ENCODE measurements at places on chromosomes 3 and 15. TPM values are rescaled to one million over a fixed set of nuclear protein-coding genes. Genes with fewer than 3 reads are reported as not detected.

Gene CD80
- total RNA-seq: 0.41 TPM

DNA sequence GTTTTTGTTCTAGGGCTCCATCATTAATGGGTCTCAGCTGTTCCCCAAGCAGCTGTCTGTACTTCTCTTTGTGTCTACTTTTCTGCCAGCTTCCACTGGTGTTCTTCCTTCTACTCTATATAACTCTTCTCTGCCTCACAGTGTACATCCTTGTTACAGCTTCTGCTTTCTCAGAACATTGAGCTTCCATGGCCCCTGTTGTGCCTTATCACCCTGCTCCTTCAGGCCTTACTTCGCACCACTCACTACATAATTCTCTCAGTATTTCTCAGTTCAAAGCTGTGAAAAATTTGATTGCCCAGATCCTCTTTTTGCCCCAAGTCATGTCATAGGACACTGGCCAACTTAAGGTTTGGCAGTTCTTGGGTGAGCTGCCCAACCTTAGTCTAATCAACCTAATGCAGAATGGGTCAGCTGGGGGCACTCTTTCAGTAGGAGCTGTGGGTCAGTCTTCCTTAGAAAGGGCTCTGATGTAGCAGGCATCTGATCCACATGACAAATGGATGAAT is 28.9 kb downstream of the CSTA start:
- no peak overlapping the region for H3K27ac ChIP-seq
- H3K27me3 ChIP-seq: no peaks in the 10 kb centered on the region
- H3K36me3 ChIP-seq: no peaks in the 10 kb centered on the region
- no peak for DNase-seq

GRCh38 chr3:134001251-134001650 is 28.5 kb downstream of the SLCO2A1 start:
- no peak overlapping the region for H3K4me3 ChIP-seq
- no peak overlapping the region for H3K27ac ChIP-seq
- no peaks in the 10 kb centered on the region for H3K27me3 ChIP-seq
- no peak for DNase-seq
- H3K36me3 ChIP-seq: no peaks in the 10 kb centered on the region

DNA sequence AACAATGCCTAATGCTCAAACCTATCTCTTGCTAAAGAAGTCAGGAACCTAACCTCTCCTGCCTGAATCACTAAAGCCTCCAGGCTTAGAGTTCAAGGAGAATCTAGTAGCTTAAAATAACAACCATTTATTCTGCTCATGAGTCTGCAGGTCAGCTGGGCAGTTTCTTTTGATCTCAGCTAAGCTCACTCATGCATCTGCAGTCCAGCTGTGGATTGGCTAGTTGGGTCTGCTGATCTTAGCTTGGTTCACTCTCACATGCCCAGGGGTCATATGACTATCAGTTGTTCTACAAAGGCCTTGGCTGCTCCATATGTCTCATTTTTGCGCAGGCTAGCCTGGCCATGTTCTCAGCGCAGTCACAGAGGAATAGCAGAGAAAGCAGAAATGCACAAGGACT is 109.2 kb upstream of the STT3B start:
- H3K36me3 ChIP-seq: no peaks in the 10 kb centered on the region
- H3K4me3 ChIP-seq: no peak overlapping the region
- no peaks in the 10 kb centered on the region for H3K27me3 ChIP-seq
- peak overlapping the region; percentile 22 for H3K27ac ChIP-seq

Gene CPLX3
- 0.11 TPM for total RNA-seq

Gene RARRES1
- total RNA-seq: 53.4 TPM

GRCh38 chr3:128619146-128619890 is 31.3 kb downstream of the RPN1 start:
- H3K27ac ChIP-seq: peak overlapping the region; percentile 87
- H3K27me3 ChIP-seq: no peaks in the 10 kb centered on the region
- H3K36me3 ChIP-seq: no peaks in the 10 kb centered on the region
- H3K4me3 ChIP-seq: no peak overlapping the region
- DNase-seq: no peak

DNA sequence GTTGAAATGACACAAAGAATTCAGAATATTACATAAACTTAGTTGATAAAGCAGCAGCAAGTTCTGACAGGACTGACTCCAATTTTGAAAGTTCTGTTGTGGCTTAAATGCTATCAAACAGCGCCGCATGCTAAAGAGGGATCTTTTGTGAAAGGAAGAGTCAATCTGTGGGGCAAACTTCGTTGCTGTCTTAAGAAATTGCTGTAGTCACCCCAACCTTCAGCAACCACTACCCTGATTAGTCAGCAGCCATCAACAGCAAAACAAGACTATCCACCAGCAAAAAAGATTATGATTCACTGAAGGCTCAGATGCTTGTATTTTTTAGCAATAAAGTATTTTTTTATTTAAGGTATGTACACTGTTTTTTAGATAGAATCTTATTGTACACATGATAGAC is 14.2 kb downstream of the CRBN start:
- H3K4me3 ChIP-seq: no peak overlapping the region
- DNase-seq: no peak
- H3K27ac ChIP-seq: no peak overlapping the region
- H3K4me1 ChIP-seq: peaks cover 8% of the 10 kb centered on the region
- H3K36me3 ChIP-seq: peaks cover 80% of the 10 kb centered on the region
- no peaks in the 10 kb centered on the region for H3K27me3 ChIP-seq

- H3K27me3 ChIP-seq: no peaks in the 10 kb centered on the region
- peak overlapping the region; percentile 37 for H3K27ac ChIP-seq
- peak; percentile 68 for DNase-seq
- H3K36me3 ChIP-seq: no peaks in the 10 kb centered on the region
These were observed 204.9 kb downstream of the TIGIT start for GRCh38 chr3:114498539-114499370.

Gene ATP10A
- total RNA-seq: 29.8 TPM

Gene MINDY2
- 25.1 TPM for total RNA-seq

DNA sequence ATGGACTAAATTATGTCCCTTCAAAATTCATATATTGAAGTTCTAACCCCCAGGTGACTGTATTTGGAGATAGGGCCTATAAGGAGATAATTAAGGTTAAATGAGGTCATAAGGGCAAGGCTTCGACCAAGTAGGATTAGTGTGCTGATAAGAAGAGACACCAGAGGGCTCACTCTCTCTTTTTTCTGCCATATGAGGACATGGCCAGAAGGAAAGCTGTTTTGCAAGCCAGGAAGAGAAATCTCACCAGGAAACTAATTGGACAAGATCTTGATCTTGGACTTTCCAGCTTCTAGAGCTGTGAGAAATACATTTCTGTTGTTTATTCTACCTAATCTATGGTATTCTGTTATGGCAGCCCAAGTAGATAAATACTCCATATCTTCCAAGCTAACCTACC is 503.6 kb upstream of the NAALADL2 start:
- DNase-seq: no peak
- no peaks in the 10 kb centered on the region for H3K36me3 ChIP-seq
- H3K27me3 ChIP-seq: no peaks in the 10 kb centered on the region
- H3K27ac ChIP-seq: no peak overlapping the region
- no peak overlapping the region for H3K4me3 ChIP-seq
- H3K4me1 ChIP-seq: no peaks in the 10 kb centered on the region

DNA sequence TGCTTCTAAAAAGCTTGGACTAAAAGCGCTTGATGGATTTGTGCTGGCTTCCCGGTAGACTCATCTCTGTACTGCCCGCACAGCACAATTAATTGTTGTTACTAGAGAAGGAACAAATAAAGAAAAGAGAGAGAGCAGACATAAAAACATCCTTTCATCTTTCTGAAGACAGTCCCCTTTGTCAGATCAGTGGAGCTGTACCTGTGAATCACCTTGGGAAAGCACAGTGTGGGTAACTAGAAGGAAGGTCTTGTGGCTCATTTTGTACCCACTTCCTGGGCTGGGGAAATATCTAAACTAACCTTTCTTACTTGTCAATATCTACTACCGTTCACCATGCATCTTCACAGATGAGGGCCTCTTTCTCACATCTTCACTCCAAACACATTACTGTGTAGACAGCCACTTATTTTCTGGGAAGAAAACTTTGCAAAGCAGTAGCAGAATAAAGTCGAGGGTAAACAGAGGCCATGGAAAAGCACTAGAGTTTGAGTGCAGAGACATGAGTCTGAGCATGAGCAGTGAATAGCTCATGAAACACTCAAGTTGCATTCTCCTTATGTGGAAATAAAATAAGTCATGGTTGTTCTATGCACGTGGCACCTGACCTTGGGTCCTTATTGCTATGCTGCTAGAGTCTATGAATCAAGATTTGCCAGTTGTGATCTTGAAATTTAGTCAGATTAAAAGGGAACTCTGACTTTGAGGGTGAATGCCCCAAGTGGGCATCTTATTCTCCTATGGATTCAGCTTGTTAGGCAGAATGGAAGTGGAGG is 169.3 kb downstream of the LPP start:
- peaks cover 41% of the 10 kb centered on the region for H3K4me1 ChIP-seq
- no peak overlapping the region for H3K27ac ChIP-seq
- no peak overlapping the region for H3K4me3 ChIP-seq
- no peaks in the 10 kb centered on the region for H3K36me3 ChIP-seq

DNA sequence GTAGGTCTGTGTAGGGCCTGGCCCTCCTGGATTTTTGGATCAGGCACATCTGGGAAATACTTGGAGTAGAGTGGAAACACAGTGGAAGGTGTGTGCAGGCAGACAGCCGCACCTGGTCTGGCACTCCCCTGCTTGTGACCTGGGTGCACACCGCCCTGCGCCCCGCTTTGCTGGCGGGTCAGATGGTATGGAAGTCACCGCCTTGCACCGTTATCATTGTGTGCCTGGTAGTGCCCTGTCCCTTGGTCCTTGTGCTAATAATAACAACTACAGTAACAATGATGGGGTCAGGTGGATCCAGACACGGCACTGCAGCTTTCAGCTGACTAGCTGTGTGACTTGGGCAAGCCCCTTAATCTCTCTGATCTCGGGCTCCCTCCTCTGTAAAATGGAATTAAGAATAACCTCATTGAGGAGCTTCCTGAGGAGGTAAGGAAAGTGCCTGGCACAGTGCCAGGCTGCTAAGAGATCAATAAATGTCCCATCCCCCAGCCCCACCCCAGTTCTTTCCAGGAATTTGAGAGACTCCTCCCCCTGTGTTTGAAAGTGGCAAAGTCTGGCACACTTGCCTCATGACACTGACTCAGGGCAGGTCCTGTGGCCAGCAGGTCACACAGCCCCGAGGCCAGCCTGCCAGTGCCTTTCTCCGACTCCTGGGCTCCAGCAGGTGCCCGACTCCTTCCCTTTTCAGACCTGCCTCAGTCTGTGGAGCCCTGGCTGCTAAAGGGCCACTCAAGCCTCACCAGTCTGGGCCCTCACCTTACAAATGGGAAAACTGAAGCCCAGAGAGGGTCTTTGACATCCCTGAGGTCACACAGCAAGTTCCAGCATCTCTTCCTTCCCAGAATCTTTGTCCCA is 9.8 kb downstream of the ISG20 start:
- no peaks in the 10 kb centered on the region for H3K27me3 ChIP-seq
- H3K36me3 ChIP-seq: no peaks in the 10 kb centered on the region

Gene MEX3B
- 1.1 TPM for total RNA-seq

Gene WDR76
- total RNA-seq: 2.5 TPM

Gene NSUN3
- 18.9 TPM for total RNA-seq

DNA sequence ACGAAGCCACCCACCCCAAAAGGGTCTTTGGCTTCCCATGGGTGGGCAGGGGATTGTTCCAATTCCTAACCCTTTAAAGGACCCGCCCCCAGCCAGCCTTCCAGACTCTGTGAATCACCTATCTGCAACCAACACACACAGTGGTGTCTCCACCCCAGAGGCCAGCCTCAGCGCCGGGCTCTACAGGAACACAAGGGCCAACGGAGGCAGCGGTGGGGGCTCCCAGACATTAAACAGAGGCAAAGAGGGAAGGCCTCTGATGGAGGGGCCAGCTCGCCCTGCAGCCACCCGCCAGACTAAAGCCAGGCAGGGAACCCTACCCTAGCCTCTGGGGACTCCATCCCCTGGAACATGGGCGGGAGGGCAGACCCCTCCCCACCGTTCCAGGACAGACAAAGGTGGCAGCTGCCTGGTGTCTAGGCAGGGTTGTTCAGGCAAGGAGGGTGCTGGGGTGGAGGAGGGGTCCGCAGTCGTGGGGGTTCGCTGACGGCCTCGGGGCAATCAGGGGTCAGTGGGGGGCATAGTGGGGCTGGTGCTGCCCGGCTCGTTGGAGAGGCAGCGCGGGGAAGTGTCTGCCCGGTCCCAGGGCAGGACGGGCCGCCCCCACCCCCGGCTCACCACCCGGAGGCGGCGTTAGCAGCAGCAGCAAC is 448 bp downstream of the SHISA5 start:
- peaks cover 21% of the 10 kb centered on the region for H3K4me1 ChIP-seq
- H3K27ac ChIP-seq: peak overlapping the region; percentile 3
- H3K27me3 ChIP-seq: no peaks in the 10 kb centered on the region
- peak; percentile 58 for DNase-seq

Gene PP2D1
- total RNA-seq: not detected
